ENCODE measurements at places on chromosomes 5 and 9. TPM values are rescaled to one million over a fixed set of nuclear protein-coding genes. Genes with fewer than 3 reads are reported as not detected.

LSM11 gene
- 3.3 TPM for total RNA-seq

GCNT4 gene
- 4.3 TPM for total RNA-seq

DOK3 gene
- total RNA-seq: 0.89 TPM

- DNase-seq: no peak
- no peaks in the 10 kb centered on the region for H3K27me3 ChIP-seq
- peaks cover 9% of the 10 kb centered on the region for H3K36me3 ChIP-seq
- no peaks in the 10 kb centered on the region for H3K4me1 ChIP-seq
Observed at GRCh38 chr5:95794070-95794516, 28.4 kb downstream of the GLRX start.

- no peaks in the 10 kb centered on the region for H3K27me3 ChIP-seq
- no peak overlapping the region for H3K4me3 ChIP-seq
- DNase-seq: no peak
- no peaks in the 10 kb centered on the region for H3K36me3 ChIP-seq
- no peaks in the 10 kb centered on the region for H3K4me1 ChIP-seq
Observed at GRCh38 chr9:11356067-11356466, 743.3 kb upstream of the PTPRD start.

GRCh38 chr5:74109344-74109743 lies 483.3 kb downstream of the ARHGEF28 start:
- no peak overlapping the region for H3K27ac ChIP-seq
- peaks cover 13% of the 10 kb centered on the region for H3K4me1 ChIP-seq
- no peaks in the 10 kb centered on the region for H3K36me3 ChIP-seq
- no peak overlapping the region for H3K4me3 ChIP-seq

DNA sequence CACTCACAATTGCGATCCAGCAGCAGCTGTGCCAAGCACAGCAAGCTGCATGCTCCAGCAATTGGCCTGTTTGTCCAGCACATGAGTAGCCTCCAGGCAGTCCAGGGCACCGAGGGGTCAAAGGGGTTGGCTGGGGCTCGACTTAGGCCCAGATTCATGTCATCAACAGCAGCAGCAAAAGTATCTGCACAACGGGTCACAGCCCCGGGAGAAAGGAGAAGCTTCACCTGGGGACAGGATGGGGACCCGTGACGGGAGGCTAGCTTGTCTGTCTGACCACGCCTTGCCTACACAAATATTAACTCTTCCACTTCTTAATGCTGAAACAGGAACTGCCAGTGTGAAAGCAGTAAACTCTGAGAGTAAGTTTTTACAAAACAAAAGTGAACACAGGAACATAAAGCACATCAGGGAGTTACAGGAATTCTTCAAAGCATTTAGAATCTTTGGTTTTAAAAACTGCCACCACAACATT lies 191.2 kb downstream of the PIK3R1 start:
- no peaks in the 10 kb centered on the region for H3K36me3 ChIP-seq
- H3K27ac ChIP-seq: no peak overlapping the region
- DNase-seq: no peak
- H3K27me3 ChIP-seq: no peaks in the 10 kb centered on the region

Measured in suprapubic skin (tissue), 4 donors.